Erythroblast (primary cell): ENCODE measurements at places on chromosomes 12 and 14.
A peak's percentile ranks its signal among the peaks of the same experiment; 100 is the strongest.

DNA sequence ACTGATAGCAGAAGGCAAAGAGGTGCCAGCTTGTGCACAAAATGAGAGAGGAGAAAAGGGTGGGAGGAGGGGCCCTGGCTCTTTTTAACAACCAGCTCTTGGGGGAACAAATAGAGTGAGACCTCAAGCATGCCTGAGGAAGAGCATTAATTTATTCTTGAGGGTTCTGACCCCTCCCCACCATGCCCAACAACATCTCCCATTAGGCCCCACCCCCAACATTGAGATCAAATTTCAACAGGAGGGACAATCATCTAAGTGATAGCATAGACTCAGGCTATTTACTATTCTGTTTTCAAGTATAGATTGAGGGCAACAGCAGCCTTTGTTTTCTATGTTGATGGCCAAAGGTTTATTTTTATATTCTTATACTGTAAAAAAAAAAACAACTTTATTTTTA, 59.7 kb downstream of the FUT8 start:
- peak; percentile 20 for DNase-seq

- peak; percentile 79 for DNase-seq
Measured at GRCh38 chr14:76953311-76953945, 75.1 kb downstream of the IRF2BPL start.

GRCh38 chr12:66999141-66999540, 270.0 kb upstream of the CAND1 start:
- DNase-seq, result no peak

DNA sequence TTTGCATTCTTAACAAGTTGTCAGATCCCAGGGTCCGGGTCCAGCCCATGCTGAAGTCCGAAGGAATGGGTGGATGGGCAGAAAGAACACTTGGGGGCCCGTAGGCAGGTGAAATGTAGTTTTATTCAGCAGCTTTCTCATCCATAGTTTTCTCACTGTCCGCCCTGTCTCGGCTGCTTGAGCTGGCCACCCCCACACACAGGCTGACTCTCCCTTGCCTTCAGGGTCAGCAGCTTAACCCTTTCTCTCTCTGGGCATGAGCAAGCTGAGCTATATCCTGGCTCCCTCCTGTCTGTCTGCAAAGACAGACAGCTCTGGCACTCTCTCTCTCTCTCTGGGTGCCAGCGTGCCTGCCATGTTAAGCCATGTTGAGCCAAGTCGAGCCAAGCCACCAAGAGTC, 163.9 kb downstream of the PTCSC3 start:
- no peak for DNase-seq

- DNase-seq, result peak; percentile 21
Measured at GRCh38 chr14:74207943-74208342, 31.3 kb upstream of the VSX2 start.

DNA sequence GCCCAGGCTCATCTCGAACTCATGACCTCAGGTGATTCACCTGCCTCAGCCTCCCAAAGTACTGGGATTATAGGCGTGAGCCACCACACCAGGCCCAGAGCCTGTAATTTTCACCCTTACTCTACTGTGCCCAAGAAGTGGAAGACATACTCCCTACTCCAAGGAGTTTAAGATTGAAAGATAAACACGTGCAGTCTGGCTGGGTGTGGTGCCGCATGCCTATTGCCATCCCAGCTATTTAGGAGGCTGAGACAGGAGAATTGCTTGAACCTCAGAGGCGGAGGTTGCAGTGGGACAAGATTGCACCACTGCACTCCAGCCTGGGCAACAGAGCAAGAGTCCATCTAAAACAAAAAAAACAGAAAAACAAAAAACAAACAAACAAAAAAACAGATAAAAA, 90.0 kb downstream of the NINJ2 start:
- peak; percentile 24 for DNase-seq

- no peak for DNase-seq
Measured at GRCh38 chr12:42862055-42862454, 272.5 kb upstream of the PRICKLE1 start.

DNA sequence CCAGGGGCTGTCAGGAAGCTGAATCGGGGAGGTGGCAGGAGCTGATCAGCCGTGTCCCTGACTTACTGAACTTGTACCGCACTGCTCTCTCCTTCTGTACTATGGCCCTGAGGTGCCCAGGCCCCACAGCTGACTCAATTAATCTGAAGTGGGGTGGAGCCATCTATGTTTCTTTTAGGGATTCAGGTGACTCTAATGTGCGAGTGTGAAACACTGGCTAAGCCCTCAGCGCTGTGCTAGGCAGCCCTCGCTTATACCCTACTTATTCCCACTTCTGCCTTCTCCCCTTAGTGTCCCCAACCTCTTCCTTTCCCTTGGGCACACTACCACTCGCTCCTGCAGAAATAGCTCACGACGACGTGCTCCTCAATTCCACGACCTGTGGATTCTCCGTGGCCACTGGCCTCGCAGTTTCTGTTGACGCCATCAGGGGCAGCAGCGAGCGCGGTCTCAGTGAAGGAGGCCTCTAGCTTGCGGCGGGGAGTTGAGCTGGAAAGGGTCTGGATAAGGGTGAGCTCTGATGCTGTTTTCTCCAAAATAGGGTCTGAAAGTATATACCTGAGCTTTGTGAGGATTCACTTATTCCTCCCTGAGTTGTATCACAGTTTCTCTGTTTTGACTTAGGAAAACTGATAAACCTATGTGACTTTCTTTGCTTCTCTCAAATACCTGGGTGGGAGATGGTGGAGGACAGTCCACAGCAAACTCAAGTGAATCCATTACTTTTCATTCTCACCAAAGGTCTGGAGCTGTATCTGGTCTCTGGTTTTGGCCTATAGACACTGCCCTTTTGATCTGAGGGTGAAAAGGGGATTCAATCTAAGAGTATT, 167.6 kb downstream of the SLC41A2 start:
- peak; percentile 60 for DNase-seq

GRCh38 chr14:80464531-80465149, 253.3 kb upstream of the DIO2 start:
- DNase-seq, result no peak

DNA sequence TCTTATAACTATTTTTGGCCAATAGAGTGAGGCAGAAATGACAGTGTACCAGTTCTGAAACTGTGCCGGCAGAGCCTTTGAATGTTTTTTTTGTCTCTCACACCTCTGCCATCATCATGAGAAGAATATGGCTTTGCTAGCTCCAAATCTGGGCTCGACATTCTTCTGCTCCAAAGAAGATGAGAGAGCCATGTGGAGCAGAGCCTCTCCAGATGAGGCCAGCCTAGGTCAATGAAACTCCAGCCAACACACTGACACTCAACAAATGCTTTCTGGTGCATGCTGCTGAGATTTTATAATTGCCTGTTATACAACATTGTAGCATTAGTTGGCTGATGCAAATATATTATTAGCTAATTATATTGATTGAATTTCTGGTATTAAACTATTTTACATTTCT, 154.7 kb downstream of the SLC38A4 start:
- DNase-seq, result no peak

DNA sequence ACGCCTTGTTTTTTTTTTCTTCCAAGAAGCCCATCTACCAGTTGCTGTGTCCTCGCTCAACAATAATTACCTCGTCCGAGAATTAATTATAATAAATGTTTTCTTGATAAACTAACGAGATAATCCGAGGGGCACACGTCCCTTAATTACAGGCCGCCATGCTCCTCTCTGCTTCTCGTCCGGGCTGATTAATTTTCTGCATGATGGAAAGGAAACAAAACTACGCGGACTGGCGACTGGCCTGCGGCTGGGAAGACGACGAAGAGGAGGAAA, 2.2 kb downstream of the OTX2 start:
- DNase-seq, result no peak

DNA sequence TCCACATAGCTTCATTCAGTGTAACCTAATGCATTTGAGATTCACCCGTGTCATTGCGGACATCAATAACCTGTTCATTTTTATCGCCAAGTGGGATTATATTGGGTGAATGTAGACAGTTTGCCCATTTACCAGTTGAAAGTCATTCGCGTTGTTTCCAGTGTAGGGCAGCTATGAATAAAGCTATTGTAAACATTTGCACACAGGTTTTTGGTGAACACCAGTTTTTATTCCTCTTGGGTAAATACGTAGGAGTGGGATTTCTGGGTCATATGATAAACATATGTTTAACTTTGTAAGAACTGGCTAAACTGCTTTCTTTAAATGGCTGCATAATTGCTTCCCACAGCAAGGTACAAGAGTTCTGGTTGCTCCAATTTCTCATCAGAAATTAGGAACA, 33.6 kb downstream of the C14orf132 start:
- DNase-seq, result no peak

DNA sequence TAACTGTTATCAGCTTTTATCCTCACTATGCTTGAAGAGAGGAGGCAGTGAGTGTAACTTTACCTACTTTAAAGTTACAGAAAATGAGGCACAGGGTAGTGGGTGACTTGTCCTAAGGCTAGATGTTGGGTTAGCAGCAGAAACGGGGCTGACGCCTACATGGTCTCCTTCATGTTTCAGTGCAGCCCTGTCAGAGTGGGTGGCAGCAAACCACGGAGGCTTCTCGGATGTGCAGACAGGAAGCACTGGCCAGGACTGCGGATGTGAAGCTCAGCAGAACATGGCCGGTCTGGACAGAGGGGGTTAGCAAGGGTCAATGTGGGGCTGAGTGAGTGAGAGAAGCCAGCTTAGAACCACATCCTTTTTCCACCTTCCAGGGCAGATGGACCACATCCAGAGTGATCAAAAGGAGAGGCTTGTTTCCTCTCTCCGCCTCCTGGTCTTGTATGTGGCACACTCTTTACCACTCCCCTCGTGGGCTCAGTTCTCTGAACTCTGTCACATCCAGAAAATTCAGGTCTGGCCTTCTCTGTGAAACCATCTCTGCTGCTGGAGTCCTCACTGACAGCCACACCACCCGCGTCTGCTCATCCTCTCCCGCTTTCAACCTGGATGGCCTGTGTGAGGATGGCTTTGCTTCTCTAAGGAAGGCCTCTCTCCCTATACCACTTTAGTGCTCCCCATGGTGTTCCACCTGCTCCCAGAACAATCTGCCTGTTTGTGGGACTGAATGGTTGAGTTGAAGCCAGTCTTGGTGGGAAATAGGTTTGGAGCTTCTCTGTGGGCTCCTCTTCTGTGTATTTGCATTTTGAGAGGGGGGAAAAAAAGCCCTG, 14.1 kb downstream of the SUSD6 start:
- DNase-seq, result peak; percentile 72

- DNase-seq, result no peak
Measured at GRCh38 chr14:21525571-21525961, 580 bp downstream of the SALL2 start.

GRCh38 chr12:75913502-75914351, 117.8 kb downstream of the PHLDA1 start:
- peak; percentile 12 for DNase-seq

DNA sequence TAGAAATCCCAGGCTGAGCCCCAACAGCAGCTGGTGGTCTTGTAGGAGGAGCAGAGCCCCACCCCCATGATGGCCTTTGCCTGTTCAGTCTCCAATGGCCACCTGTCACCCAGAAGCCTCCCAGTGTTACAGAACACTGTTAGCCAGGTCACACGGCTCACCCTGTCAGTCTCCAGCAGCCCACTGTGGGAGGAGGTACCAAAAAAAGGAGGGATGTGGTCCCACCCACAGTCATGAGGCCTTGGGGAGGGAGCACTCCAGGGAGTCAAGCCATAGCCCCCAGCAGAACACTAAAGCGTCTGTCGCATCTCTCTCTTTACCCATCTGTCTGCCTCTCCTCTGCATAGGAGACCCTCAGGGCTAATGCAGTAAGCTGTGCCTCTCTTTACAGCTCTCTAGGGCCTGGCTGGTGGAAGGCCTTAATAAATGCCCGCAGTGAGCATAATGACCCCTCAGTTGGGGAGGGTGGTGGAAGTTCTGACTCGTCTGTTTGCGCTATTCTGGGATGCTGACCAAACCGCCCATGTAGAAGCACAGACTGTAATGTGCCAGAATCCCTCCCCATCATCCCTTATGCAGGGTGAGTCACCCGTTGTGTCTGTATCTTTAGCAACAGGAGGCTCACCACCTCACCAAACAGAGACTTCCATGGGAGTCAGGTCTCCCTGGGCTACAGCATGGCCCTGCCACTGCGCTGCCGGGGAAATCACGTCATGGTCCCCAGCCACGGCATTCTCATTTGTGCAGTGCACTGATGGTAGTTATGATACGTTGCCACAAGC, 14.6 kb downstream of the C14orf132 start:
- DNase-seq, result no peak

GRCh38 chr12:65609359-65609771, 214.9 kb upstream of the HMGA2 start:
- DNase-seq, result no peak

DNA sequence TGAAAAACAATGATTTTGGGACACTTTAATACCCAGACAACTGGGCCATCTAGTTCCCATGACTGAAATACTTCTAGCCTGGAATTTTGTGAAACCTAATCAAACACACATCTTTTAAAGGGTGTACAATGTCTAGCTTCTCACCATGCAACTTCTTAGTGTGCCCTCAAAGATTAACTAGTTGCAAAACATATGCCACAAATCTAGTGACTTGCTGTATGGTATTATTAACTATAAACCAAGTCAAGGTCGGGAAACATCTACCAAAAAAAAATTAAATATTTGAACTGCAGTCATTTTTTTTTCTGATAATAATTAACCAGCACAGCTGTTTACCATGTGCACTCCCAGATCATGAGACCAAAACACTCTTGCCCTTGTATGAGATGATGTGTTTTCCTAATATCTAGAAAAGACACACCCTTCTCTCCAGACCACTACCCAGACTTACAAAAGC, 171.8 kb upstream of the FOXN3 start:
- no peak for DNase-seq

GRCh38 chr12:50123203-50123602, 11.2 kb downstream of the COX14 start:
- no peak for DNase-seq

DNA sequence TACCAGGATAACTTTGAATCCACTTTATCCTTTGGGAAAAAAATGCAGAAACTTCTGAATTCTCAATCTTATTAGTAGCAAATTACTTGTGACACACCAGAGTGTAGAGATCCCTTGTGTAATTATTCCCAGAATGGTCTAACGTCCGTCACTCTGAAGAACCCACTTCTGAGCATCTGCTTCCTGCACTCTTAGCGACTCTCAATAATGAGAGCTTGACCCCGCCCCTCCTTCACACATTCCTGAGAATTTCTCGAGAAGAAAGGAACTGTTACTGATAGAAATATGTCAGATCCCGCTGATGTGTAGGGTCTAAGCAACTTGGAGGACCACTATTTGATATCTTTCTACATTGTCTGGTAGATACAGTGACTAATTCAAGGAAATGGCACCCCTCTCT, 218.3 kb upstream of the PDZRN4 start:
- no peak for DNase-seq

GRCh38 chr12:39780411-39780912, 160.9 kb upstream of the ABCD2 start:
- no peak for DNase-seq

GRCh38 chr14:69528930-69529329, 44.4 kb downstream of the PLEKHD1 start:
- no peak for DNase-seq

DNA sequence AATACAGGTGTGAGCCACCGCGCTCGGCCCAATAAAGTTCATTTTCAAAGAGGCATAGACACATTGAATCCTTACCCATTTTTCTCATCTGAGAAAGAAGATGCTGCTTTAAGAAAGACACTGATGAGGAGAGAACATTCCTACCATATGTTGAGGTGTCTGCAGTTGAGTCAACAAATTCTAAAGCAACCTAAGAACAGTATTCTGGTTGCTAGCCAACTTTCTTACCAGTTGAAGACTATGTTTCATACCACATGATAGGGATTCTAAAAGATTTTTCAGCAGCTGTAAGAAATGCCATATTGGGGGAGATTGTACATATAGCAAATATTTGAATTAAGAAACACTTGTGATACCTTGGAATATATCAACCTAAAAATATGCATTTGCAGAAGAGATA, 160.1 kb downstream of the SRGAP1 start:
- no peak for DNase-seq
